ENCODE measurements at places on chromosomes 2 and 18.

DNA sequence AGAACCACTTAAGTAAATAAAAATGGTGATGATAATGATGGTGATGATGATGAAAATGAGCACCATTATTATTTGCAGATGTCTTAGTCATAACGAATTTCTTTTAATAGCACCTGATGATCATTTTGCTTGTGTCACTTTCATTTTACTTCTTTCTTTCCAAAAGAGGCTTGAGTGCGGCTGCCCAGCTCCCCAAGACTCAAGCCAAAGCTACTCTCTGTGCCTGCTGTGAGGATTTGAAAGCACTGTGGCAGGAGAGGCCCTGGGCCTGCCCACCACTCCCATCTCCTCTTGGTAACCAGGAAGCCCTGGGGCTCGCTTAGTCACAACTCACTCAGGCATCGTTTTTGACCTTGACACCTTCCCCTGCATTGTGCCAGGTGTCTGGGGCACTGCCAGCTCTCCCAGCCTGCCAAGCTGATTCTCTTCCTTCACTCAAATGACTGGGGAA is 41.2 kb downstream of the RPL37A start:
- no peak for DNase-seq

GRCh38 chr2:86775338-86775737 is 15.4 kb downstream of the CD8A start:
- DNase-seq, result no peak

- DNase-seq, result no peak
Observed at GRCh38 chr2:229684942-229685562, 29.3 kb downstream of the DNER start.

- no peak for DNase-seq
Observed at GRCh38 chr2:2703762-2704427, 372.8 kb upstream of the MYT1L start.

- DNase-seq, result peak; percentile 3
Observed at GRCh38 chr18:47149457-47150028, 757 bp downstream of the HDHD2 start.

GRCh38 chr2:38836791-38837190 is 38.9 kb downstream of the DHX57 start:
- no peak for DNase-seq

GRCh38 chr2:30503007-30503694 is 56.1 kb downstream of the LCLAT1 start:
- DNase-seq, result no peak

DNA sequence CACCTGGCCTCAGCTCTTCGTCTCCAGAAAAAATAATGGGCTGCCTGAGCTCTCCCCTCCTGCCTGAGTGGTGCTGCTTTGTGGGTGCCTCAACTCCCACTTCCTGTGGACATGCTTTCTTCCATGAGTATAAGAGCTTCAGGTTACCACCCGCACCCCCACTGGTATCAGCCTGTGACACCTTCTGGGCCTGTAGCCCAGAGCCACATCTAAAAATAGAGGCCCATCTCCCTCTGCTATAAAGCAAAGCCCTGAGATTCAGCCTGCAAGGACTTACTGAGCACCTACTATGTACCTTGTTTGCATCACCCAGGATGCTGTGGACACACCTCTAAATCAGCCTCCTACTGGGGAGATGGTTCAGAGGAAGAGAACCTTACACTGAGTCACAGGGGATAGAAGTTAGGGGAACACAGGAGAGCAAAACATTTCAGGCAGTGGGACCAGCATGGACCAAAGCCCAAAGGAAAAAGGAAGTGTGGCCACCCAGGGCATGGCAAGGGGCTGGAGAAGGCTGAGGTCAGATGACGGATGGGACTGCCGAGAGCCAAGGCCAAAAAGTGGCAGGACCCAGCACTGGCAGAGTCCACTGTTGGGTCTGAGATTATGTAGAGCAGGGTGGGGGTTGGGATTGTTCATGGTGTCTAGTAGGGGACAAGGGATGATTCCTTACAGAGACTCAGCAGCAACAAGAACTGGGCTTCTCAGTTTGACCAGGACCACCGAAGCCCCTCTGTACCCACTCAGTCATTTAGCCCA is 123.7 kb upstream of the PPP1CB start:
- no peak for DNase-seq

DNA sequence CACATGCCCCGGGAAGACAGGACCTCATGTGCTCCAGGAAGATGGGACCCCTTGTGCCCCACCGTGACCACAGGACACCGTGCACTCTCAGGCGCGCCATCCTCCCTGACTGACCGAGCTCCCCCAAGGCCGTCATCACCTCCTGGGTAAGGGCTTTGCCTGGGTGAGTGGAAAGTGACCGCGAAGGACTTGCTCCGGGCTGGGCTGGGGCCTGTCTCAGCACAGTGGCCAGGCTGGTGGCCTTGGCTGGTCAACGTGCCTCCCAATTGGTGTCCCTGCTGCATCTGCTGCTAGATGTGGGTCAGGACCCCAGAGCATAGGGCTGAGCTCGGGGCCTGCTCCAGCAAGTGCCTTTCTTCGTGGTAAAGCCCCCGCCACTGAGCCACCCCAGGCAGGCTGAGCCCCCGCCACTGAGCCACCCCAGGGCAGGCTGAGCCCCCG is 69.7 kb upstream of the CTDP1 start:
- no peak for DNase-seq

DNA sequence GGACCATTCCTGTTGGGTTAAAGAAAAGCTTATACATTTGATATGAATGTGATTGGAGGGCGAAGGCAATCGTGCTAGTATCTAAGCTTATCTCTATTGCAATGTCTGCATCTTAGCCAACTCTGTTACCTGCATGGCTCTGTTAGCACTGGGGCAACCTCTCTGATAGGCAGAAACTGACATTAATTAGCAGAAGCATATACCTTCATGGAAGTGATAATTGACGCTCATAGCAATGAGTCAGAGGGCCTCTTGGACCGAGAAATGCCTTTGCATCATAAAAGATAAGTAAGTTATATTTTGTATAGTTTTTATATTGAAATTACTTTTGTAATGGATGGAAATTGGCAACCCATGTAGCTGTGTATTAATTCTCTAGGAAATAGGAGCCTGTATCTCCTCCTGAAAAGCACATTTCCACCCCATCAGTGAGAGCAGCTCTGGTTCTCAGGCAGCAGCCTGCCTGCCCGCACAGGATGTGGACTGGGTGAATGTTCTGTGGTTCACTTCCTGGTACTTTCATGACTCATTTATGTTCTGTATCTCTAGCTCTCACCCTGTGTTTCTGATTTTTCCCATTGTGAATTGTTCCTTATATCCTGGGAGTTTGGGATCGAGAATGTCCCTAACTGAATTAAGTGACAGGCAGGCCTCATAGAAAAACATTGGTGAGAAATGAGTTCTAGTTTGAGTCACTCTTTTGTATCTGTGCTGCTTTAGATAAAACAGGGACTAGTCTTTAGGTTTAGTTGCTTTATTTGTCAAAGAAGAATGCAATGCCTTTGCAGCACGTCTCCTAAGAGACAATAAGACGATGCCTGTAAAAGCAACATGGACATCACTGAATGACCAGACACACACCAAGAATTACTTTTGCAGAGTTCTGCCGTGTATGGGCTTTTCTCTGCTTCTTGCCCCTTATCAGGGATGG is 344.9 kb downstream of the DCDC2C start:
- DNase-seq, result peak; percentile 7

Data from activated CD4-positive, alpha-beta T cell treated with anti-CD3 and anti-CD28 coated beads, Interleukin-2, amount 50 U/mL, for 48 hours (primary cell).